ENCODE measurements at places on chromosomes 6 and 20.

GRCh38 chr6:3001773-3002293 lies 2.1 kb downstream of the NQO2 start:
- DNase-seq = peak; percentile 81

GRCh38 chr6:34680802-34681515 lies 15.6 kb downstream of the ILRUN start:
- peak; percentile 61 for DNase-seq

DNA sequence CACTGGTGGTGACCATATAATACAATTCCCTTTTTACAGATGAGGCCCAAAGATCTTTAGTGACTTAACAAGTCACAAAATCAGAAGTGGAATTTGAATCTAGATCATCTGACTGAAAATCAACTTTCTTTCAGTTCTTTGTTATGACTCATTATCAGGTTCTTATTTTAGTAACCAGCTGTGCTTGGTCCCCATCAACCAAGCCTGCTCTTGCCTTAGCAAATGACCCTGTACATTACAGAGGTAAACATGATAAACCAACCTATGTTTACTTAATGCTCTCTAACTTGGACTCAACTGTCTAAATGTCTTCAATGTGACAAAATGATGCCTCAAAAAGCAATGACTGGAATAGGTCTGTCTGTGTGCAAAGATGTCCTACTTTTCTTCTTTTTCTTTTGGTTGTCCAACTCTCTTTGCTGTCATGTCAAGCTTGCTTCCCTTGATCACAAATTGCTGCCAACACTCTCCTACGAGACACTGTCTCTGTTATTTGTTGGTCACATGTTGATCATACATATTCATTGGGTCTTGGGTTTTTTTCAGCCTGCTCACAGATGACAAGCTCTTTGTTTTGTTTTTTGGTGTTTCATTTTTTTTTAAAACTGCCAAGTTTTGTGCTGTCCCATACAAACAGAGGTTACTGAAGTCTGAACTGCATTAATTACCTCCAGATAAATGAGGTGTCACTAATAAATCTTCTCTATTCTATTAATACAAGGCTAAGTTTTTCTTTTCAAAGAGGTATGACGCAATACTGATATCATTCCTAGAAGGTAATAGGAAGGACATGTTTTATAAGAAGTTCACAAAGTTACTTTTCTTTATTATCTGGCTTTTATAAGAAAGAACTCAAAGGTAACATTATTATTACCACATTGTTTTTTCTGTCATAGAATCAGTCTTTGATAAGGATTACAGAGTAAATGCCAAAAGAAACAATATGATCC lies 62.2 kb upstream of the PLN start:
- DNase-seq = no peak

DNA sequence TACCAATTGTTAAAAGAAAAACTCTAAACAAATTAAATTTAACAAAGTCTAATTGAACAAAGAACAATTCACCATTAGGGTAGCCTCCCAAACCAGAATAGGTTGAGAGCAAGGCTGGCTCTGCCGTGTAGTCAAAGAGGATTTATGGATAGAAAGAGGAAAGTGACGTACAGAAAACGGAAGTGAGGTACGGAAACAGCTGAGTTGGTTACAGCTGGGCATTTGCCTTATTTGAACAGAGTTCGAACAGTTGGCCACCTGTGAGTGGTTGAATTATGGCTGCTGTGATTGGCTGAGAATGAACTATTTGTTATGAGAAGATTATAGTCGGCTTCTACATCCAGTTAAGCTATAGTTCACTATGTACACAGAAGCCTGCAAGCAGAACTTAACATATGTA lies 18.5 kb upstream of the ISM1 start:
- no peak for DNase-seq

DNA sequence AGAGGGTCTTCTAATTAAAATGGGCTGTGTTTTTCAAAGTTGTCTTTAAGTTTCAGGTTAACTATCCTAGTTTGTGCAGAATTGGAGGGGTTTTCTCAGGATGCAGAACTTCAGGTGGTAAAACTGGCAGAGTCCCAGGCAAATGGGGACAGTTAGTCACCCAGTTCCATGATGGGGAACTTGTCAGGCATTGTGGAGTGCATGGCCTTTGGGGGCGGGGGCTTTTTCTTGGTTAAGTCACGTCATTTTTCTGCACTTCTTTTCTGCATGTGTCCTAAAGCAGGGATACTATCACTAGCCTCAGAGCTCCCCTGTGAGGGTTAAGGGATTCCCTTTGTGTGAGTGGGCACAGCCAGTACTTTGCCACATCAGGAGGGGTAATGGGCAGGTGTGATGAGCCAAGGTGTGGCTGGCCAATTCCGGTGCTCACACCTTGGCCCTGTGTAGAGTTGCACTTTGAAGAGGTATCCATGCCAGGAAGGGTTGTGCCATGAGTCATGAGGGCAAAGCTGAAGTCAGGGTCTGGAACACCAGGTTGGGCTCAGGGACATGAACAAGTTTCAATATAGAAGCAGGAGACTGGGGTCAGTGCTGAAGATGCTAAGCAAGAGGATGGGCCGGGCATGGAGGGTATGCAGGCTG lies 126.0 kb upstream of the RREB1 start:
- peak; percentile 54 for DNase-seq

DNA sequence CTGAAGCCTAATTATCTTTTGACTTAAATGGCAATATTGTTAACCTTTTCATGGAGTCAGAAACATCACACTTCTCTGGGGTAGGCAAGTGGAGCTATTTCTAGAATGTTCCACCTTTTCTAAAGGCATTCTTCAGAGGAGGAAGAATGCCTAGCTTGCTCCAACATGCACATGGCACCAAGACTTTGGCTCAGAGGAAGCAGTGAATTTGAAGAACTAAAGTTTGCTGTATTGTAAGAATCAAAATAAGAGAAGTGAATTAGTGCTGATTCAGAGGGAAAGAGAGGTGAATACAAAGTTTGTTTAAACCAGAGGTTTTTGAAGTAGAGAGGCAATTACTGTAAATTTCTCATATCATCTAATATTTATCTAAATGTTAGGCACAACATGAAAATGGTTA lies 92.2 kb downstream of the SOBP start:
- DNase-seq = no peak

DNA sequence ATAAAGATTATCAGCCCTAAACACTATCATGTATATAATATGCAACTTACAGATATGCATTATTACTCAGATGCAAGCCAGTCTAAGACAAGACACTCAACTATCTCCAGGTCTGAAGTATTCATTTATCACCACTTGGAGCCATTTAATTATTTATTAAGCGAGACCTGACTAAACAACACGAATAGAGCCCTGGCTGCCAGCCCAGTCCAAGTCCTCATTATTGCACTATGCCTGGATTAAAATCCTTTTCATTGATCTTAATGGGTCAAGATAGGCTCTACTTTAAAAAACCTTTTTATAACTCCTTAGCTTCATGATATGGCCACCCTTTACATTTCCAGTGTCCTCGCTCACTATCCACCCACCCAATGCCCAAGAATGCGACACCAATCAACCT lies 183.1 kb upstream of the MARCKS start:
- no peak for DNase-seq

DNA sequence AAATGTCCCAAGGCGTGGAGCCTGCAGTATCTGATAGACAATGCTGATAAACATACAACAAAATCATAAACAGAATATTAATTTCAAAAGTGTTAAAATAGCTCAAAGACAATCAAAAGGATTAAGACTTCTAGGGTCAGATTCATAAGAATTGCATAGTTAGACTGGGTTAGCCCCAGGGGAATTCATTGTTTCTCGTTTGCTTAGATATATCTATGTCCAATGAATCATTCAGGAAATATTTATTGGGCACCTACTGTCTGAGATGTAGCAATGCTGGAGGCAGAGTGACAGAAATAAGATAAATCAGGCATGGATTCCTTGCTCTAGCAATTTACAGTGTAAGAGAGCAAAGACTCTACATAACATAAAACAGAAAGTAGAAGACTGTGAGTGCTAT lies 124.4 kb upstream of the PRL start:
- DNase-seq = peak; percentile 71

GRCh38 chr20:22403022-22403631 lies 181.2 kb downstream of the FOXA2 start:
- peak; percentile 73 for DNase-seq

DNA sequence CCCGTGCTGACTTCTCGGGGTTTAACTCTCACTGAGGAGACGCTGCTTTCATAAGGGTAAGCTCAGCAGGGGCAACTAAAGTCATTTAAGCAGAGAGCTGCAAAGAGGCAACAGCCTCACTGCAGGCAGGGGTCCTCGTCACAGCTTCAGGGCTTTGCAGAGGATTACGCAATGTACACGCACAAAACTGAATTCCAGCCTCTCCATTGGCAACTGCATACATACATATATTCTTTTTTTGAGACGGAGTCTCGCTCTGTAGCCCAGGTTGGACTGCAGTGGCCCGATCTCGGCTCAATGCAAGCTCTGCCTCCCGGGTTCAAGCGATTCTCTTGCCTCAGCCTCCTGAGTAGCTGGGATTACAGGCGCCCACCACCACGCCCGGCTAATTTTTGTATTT lies 2.4 kb downstream of the GMEB2 start:
- no peak for DNase-seq

DNA sequence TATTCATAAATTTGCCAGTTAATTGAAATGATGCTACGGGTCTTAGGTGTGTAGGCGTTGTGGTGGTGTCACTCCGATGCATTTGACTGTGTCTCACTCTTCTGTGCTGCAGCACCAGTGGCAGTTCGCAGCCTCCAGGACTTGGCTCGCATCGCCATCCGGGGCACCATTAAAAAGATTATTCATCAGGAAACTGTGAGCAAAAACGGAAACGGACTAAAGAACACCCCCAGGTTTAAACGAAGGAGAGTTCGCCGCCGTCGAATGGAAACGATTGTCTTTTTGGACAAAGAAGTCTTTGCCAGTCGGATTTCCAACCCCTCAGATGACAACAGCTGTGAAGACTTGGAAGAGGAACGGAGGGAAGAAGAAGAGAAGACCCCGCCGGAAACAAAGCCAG lies 17.6 kb downstream of the PCMTD2 start:
- DNase-seq = no peak

- DNase-seq = peak; percentile 88
Measured at GRCh38 chr6:42726485-42727086, 4.2 kb upstream of the PRPH2 start.

- DNase-seq = no peak
Measured at GRCh38 chr6:87396595-87397392, 11.0 kb upstream of the CFAP206 start.

- DNase-seq = peak; percentile 50
Measured at GRCh38 chr6:47967843-47968242, 143.2 kb downstream of the PTCHD4 start.

- DNase-seq = no peak
Measured at GRCh38 chr20:24960302-24960801, 11.3 kb downstream of the CST7 start.

DNA sequence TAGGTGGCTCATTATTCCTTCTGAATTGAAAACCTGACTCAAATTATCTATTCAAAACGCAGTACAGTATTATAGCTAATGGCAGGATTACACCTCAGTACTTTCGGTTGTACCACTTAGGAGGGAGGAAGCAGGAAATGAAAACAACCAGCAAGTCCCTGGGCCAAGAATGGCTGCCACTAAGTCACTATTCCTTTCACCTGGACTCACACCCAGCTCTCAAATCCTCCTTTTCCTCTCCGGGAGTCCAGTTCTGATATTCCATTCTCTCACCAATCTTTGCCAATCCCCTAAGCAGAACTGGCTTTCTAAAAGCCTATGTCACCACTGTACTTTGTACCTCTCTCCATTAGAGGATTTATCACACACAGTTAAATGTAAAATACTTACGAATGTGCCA lies 20.6 kb downstream of the TMEM242 start:
- DNase-seq = no peak

DNA sequence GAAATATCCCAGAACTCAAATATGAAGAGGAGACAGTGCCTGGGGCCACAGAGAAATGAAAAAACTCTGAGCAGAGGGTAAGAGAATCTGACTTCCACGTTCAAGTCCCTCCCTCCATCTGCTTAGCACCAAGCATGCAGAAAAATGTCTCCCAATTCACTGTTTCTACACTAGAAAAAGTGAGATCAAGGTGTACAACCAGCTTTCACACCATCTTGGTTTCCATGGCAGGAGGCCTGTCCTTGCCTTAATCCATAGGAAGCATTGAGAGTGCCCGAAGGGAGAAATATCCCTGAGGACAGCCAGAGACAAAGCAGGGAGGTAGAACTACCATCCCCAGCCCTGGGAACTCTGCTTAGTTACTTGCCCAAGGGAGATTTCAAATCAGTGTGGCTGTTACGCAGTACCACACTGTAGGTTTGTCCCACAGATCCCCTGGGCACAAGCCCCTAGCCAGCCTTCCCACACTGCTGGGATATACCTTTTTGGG lies 82.9 kb downstream of the SCML4 start:
- no peak for DNase-seq

GRCh38 chr6:121430514-121431460 lies 4.7 kb upstream of the GJA1 start:
- DNase-seq = peak; percentile 55

DNA sequence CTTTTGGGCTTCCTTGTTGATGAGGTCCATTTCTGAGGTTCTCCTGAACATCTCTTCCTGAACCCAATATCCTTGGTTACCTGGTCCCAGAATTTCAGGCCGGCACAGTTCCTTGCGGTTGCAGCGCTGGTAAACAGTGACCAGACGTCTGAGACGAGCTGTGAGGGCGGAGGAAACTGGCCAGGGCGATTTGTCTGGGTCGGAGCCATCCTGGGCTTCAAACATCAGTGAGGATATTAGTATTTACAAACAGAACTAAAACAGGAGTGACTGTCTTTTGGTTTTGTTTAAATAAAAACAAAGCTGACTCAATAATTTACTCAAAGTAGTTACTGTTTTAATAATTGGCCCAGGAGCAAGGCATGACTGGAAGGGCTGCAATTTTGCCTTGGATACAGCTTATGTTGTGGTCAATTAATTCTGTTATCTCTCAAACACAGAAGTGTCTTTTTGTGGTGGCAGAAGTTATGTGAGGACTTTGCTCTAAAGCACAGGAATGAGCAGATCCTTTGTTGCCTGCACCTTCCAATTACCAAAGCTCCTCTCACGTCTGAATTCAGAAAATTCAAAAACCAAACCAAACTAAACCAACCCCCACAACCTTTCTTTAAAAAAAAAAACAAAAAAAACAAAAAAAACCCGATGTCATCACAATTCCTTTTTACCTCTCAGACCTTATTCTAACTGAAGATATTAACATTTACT lies 58.7 kb upstream of the EMILIN3 start:
- no peak for DNase-seq
